ENCODE measurements at places on chromosomes 13 and 19.

DNA sequence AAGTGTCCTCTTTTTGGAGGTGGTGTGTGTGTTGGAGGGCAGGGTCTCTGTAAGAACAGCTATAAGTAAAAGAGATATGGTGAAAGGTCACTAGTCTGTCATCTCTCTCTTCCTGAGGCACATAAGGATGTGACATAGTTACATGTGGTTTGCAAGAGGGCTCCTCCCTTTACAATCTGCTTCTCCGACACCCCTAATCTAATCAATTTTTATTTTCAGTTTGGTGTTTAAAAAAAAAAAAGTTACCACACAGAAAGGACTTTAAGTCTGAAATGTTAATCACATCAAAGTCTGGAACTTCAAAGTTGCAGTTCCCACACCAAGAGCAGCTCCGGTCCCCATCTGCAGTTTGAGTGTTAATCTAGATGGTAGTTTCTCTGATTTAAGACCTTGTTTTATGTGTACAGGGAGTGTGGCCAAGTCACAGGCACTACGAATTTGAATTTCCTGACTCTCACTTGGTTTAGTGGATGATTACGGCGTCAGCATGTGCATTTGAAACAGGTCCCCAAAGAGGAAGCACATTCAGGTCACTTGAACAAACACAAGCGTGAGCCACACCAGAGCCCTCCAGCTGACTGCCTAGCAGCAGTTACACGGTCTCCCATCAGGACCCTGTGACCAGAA is 53.1 kb downstream of the FOXO1 start:
- peak; percentile 54 for DNase-seq

GRCh38 chr13:101065329-101065728 is 351.0 kb downstream of the NALCN start:
- DNase-seq, result no peak

- DNase-seq, result no peak
Observed at GRCh38 chr13:112248406-112248760, 127.8 kb upstream of the SPACA7 start.

- DNase-seq, result no peak
Observed at GRCh38 chr13:22451327-22451741, 729.4 kb upstream of the SGCG start.

DNA sequence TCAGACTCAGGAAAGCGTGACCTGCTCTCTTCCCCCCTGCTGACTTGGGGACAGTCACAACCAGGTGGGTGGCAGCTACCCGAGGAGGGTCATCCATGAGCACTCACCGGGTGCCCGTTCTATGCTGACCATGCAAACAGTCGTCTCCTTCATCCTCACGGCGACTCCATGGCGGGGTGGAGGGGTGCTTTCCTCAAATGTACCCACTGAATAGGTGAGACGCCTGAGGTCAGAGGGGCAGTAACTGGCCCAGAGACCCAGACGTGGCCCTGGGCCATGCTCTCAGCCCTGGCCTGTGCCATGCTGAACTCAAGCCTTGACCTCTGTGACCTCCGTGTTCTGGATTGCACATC is 59.2 kb upstream of the TPM4 start:
- no peak for DNase-seq

GRCh38 chr13:71244161-71244560 is 622.8 kb downstream of the DACH1 start:
- DNase-seq, result no peak

- DNase-seq, result peak; percentile 39
Observed at GRCh38 chr19:8655340-8655709, 24.9 kb downstream of the NFILZ start.

GRCh38 chr19:30855442-30855841 is 483.3 kb downstream of the ZNF536 start:
- DNase-seq, result no peak

DNA sequence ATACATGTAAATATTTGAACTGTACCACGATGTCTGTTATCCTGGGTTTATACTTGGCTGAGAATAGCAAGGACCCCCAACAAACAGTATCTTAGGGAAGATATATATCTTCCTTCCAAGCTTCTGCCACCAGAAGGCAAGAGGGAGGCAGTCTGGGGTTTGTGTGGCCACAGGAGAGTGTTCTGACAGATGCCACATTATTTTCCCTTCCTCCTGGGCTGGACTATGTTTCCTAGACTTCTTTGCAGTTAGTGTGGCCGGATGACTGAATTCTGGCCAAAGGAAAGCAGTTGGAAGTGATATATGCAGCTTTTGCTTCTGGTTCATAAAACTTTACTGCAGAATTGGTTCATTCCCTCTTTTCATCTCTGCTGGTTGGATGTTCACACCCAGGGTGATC is 39.9 kb upstream of the TMTC4 start:
- no peak for DNase-seq

GRCh38 chr19:40576151-40576584 is 505 bp upstream of the SHKBP1 start:
- DNase-seq, result no peak

- peak; percentile 49 for DNase-seq
Observed at GRCh38 chr19:46015687-46016425, 7.0 kb downstream of the PGLYRP1 start.

DNA sequence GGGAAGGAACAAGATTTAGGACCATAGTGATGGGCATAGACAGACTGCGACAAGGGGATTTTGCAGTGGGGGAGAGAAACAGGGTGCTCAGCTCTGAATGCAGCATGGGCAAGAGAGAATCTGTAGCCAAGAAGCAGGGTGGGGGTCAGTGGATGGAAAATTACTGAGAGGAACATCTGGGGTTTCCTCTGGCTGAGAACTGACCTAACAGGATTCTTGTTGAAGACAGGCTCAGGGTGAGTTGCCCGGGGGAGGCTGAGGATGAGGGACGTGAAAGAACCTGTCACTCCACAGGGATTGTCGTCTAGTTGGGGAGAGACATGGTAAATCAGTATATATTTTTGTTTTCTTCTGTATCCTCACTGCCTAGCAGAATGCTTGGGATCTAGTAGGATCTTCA is 118.7 kb upstream of the PEG3 start:
- no peak for DNase-seq

DNA sequence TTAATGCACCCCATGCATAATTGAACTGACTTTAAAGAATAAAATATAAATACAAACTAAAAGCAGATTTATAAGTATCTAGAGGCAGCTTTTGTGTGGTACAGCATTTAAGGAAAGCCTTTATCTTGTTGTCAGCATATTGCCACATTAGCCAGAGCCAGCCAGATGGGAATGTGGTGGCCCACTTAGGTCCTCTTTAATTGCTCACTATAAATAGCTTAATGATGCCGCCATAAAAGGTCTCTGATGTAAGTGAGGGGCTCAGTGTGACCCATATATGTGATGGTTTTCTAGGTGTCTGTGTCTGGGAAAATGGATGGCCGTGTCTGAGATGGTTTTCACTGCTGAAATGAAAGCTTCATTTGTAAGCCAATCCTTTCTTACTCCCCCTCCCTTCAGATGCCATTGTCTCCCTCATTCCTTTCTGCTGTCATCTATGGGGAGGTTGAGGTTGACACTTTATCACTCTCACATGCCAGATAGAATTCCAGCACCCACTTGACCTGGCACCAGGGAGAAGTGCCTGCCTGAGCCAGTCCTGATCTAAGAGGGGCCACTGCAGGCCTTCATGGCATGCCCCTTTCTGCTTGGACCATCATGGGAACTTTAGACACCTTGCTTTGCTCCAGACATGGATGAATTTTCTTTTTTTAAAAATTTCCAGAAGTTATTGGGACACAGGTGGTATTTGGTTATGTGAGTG is 135.3 kb downstream of the MTUS2 start:
- DNase-seq, result no peak

DNA sequence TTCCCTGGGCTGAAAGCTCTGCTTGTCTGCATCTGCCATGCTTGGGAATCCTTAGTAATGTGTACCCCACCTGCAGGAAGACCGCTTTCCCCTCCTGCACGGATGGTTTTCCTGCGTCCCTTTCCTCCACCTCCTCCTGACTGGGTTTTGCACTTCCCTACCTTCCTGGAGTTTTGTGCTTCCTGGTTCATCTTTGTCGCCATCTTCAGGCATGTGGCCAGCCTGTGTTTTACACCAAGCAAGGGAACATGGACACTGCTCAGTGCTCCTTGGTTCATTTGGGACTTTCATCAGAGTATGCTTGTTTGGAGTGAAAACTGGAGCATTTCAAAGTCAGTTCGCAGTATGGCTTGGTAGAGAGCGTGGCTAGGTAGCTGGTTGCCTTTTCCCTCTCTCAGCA is 30.7 kb downstream of the ERICH6B start:
- no peak for DNase-seq

- DNase-seq, result no peak
Observed at GRCh38 chr13:98546402-98546801, 30.5 kb downstream of the STK24 start.

DNA sequence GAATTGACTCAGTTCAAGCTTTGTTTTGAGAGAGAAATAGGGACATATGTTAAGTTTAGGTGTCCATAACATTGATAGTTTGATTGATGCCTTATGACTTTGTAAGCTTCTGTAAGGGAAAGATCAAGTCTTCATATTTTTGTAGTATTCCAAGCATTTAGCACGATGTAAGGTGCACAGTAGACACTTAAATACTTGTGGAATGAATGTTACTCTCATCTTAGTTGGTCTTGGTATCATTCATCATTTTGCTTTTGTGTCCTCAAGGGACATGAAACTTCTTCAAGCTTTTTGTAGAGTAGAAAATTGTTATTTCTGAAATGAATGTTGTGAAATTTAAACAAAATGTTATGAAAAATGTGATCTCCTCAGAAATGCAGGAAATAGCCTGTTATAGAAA is 10.1 kb downstream of the TDRD3 start:
- no peak for DNase-seq

- DNase-seq, result no peak
Observed at GRCh38 chr13:97459215-97459777, 25.3 kb downstream of the RAP2A start.

GRCh38 chr19:28482221-28482620 is 730.7 kb downstream of the UQCRFS1 start:
- no peak for DNase-seq
